ENCODE measurements at places on chromosomes 4 and X.

GRCh38 chr4:2714918-2715317, 41.2 kb downstream of the TNIP2 start:
- no peak for DNase-seq

GRCh38 chr4:113844369-113844768, 82.8 kb upstream of the CAMK2D start:
- DNase-seq, result no peak

GRCh38 chr4:69025191-69025998, 70.9 kb upstream of the UGT2B7 start:
- no peak for DNase-seq

GRCh38 chr4:136900696-136901095, 631.6 kb downstream of the PCDH18 start:
- no peak for DNase-seq

- DNase-seq, result no peak
Observed at GRCh38 chrX:4690521-4690920, 977.1 kb upstream of the PRKX start.

- no peak for DNase-seq
Observed at GRCh38 chr4:56817840-56818491, 3.5 kb downstream of the SPINK2 start.

- DNase-seq, result no peak
Observed at GRCh38 chr4:36747277-36748129, 466.1 kb downstream of the DTHD1 start.

- peak; percentile 37 for DNase-seq
Observed at GRCh38 chr4:158193171-158193749, 17.0 kb upstream of the TMEM144 start.

DNA sequence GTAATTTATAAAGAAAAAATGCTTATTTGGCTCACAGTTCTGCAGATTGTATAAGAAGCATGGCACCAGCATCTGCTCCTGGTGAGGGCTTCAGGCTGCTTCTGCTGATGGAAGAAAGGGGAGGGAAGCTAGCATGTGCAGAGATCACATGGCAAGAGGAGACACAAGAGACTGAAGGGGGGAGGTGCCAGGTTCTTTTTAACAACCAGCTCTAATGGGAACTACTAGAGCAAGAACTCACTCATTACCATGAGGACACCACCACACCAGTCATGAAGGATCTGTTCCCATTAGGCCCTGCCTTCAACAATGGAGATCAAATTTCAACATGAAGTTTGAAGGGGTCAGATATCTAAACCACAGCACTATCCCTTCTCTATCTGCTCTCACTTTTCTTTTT, 9.4 kb upstream of the COPS4 start:
- DNase-seq, result no peak

GRCh38 chr4:56048702-56049431, 100.1 kb downstream of the CEP135 start:
- DNase-seq, result peak; percentile 37

DNA sequence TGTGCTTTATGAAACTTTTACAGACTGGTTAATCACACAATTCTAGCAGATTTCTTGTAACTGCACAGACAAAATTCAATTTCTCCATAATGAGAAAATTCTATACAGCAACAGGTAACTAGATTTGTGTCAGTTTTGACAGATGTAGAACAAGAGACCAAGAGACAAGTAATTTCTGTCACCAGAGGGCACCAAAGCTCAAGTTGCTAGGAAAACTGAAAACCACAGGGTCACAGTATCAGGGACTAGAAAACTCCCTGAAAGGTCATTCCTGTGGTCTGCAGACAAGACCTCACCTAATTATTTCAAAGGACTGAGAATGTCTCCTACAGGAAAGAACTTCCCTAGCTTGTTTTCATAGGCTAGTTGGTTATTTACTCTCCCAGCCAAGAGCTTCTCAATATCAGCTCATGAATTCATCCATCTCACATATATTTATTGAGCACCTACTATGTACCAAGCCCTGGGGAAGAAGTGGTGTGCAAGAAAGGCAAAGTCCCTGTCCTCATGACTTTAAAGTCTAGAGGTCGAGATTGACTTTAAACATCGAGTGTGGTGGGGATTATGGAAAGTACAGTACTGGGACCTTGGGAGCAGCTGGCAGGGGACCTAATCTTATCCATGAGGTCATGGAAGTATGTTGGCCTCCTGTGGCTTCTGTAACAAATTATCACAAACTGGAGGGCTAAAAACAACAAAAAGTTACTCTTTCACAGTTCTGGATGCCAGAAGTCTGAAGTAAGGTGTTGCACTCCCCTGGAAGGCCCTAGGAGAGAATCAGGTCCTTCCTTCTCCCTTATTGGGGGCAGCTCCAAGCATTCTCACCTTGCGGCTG, 47.8 kb upstream of the SETD7 start:
- DNase-seq, result peak; percentile 87

DNA sequence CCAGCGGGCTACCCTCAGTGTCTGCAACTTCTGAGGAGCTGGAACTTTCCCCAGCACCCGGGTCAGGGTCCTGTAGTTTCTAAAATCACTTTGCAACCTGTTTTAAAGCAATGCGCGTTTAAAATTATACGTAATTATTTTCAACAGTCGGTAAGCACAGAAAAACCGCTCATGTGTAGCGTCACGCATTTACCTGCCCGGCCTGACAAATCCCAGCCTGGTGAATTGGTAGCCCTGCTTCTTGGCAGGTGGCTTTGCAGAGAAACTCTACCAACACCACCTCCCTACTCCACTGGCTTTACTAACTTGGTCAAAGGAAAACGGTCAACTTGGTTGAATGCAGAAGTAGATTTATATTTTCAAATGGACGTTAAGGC, 640 bp downstream of the BANK1 start:
- DNase-seq, result no peak

DNA sequence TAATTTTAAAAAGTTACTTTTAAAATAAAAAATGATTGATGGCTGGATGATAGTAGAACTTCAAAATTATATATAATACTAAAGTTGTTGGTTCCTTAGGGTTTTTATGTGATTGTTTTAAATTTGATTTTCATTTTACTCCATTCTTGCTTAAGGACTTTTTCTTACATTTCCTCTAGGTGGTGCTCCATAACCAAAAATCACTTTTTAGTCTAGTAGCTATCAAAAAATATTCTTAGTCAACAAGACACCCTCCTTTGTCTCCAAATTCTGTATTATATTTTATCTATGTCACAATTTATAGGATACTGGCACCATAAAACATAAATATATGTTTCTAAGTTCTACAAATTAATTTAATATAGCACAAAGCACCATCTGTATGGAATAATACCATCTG, 67.2 kb upstream of the BRWD3 start:
- DNase-seq, result peak; percentile 4

GRCh38 chr4:95548738-95549245, at the start of gene UNC5C:
Gene UNC5C, minus strand, starts transcription at chr4:95548973.
- DNase-seq, result peak; percentile 43

DNA sequence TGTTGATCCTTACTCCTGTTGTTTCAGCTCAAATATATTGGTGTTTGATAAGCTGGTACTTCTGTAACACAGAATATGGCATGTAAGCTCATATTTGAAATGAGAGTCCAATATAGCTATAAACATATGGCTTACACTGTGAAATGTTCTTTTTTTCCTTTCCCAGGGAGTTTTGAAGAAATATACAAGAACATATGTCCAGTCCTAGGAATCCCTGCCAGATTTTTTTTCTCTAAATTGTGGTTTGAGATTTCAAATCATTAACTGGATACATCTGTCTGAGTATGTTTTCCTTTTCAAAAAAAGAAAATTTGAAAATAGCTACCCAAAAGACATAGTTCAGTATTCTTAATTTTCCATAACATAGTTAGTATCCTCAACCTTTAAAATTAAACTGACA, 60.2 kb downstream of the HMGB2 start:
- no peak for DNase-seq

DNA sequence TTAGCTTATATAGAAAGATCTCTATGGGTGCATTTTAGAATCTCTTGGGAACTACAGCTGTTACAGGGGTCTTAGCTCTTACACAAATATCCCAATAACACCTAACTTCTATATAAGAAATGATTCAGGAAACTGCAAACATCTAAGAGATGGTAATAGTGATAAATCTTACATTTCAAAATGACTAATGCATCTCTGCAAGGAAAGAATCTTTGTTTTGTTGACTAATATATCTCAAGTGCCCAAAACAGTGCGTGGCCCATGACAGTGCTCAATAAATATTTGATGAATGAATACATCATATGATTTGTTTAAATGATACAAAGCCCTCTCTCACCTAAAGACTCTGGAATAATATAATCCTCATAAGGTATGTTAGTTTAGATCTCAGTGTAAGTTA, 47.5 kb downstream of the CENPE start:
- DNase-seq, result no peak

DNA sequence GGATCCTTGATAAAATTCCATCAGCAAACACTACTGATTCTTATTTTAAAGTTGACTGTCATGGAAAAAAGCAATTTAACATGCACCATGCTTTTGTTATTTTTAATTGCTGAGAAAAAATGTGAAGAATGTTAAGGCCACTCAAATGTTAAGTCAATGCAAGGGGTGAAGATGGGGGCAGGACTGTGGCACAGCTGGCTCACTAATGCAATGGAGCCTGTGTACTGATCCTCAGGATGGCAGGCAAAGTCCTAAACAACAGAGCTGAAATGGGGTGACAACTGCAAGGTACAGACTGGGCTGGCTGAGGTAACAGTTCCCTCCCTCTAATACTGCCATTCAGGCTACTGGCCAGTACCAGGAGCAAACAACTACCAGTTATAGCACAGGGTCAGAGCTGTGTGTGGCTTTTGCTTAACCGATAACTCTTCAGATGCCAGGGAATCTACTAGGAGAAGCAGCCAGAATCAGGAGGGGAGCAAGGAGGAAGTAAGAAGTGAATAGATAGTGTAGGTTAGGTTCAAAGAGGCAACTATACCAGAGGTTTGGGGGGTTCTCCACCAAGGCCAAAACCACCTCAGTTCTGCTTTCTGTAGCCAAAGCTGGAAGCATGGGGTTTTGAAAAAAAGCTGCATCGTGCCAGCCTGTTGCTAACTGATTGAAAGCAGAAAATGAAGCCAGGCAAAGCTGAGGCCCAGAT, 372.6 kb downstream of the OPHN1 start:
- DNase-seq, result no peak

GRCh38 chr4:145716200-145716599, 36.3 kb downstream of the C4orf51 start:
- DNase-seq, result no peak

- DNase-seq, result no peak
Observed at GRCh38 chrX:27491397-27491796, 28.3 kb upstream of the PPP4R3C start.

DNA sequence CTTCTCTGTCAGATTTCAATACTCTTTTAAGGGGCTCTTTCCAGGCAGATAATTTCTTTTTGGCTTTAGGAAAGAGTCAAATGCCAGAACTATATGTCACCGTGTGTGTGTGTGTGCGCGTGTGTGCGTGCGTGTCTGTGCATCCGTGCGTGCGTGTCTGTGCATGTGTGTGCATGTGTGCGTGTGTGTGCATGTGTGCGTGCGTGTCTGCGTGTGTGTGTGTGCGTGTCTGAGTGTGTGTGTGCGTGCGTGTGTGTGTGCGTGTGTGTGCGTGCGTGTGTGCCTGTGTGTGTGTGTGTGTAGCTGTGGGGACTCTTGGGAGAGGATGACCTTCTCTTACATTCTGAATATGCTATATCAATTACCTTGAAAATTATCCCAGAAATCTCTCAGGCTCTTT, 441.6 kb downstream of the SLITRK2 start:
- DNase-seq, result no peak

DNA sequence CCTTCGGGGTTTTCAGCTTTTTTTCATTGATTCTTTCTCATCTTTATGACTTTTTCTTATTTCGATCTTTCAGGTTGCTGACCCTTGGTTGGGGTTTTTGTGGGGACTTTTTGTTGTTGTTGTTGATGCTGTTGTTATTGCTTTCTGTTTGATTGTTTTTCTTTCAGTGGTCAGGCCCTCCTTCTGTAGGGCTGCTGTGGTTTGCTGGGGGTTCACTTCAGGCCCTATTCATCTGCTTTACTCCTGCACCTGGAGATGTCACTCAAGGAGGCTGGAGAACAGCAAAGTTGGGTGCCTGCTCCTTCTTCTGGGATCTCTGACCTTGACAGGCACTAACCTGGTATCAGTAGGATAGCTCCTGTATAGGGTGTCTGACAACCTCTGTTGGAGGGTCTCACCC, 39.9 kb upstream of the PCDH18 start:
- DNase-seq, result no peak

GRCh38 chrX:25663701-25664100, 474.4 kb upstream of the MAGEB18 start:
- DNase-seq, result no peak

- DNase-seq, result no peak
Observed at GRCh38 chr4:135186002-135186401, 984.4 kb upstream of the PABPC4L start.

GRCh38 chr4:47406408-47406807, 57.1 kb downstream of the COMMD8 start:
- DNase-seq, result no peak

GRCh38 chr4:41661442-41662076, 87.0 kb downstream of the PHOX2B start:
- DNase-seq, result peak; percentile 82

- peak; percentile 64 for DNase-seq
Observed at GRCh38 chr4:21765810-21766407, 182.7 kb downstream of the KCNIP4 start.

GRCh38 chr4:153904011-153904410, 115.1 kb upstream of the SFRP2 start:
- DNase-seq, result no peak

GRCh38 chr4:120881351-120881750, 41.2 kb downstream of the PRDM5 start:
- no peak for DNase-seq

GRCh38 chrX:63737131-63737921, 47.7 kb downstream of the ARHGEF9 start:
- DNase-seq, result no peak

- DNase-seq, result no peak
Observed at GRCh38 chrX:122582280-122582974, 601.7 kb upstream of the GRIA3 start.

DNA sequence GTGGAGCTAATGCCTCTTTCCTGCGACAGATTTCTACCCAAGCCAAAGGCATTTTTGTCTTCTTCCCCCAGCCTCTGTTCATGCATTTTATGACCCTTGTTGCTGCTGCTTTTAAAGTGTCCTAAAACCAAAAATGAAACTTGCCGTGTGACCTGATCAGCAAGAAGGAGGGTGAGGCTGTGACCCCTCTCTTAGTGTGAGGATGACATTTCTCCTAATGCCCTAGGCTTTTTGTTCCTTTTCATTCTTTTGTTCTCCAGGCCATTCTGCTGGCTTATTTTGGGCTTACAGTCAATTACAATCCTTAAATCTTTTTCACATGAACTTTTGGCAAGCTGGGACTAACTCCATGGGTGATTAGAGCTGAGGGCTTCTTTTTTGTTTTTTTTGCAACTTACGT, 34.4 kb downstream of the PTTG2 start:
- no peak for DNase-seq

GRCh38 chr4:34181311-34181841, 2062.9 kb downstream of the ARAP2 start:
- no peak for DNase-seq

DNA sequence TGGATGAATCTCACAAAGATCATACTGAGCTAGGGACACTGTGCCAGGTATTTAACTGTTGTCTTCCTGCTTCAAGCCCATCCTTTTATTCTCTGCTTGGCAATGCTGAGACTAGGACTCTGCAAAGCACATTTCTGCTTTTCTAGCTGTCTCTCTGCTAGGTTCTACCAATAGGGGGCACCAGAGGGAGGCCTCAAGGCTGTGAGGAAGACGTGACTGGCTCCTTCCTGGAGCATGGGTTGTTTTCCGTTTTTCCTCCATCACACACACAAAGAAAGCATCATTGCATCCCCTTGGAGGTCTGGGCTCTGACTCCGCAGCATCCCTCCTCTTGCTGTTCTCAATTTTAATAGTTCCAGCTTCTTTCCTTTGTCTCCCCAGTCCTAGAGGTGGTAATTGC, 10.9 kb upstream of the DCTD start:
- peak; percentile 37 for DNase-seq

All from inflammatory macrophage treated with lipopolysaccharide for 1 hour (primary cell).